H4 (cell line): ENCODE measurements at places on chromosomes 16 and 17. TPM values are rescaled to one million over a fixed set of nuclear protein-coding genes. Genes with fewer than 3 reads are reported as not detected.

C1QTNF1 gene
- 0.56 and 2.6 TPM in 2 replicates for total RNA-seq

DNA sequence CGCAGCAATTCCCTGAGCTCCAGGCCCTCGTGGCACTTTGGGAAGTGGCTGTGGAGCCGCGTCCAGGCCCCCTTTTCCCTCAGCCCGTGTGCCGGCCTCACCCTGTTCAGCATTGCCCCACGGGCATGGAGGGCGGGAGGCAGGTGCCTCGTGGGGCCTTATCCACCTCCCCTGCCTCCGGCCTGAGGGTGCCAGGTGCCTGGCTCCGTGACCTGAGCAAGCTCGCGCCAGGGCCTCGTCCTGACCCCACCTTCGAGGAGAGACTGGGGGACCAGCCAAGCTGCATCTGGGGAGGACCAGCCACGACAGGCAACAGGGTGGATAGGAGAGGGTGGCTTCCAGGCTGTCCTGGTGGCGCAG, 27.0 kb upstream of the AATK start:
- no peak for DNase-seq

DNA sequence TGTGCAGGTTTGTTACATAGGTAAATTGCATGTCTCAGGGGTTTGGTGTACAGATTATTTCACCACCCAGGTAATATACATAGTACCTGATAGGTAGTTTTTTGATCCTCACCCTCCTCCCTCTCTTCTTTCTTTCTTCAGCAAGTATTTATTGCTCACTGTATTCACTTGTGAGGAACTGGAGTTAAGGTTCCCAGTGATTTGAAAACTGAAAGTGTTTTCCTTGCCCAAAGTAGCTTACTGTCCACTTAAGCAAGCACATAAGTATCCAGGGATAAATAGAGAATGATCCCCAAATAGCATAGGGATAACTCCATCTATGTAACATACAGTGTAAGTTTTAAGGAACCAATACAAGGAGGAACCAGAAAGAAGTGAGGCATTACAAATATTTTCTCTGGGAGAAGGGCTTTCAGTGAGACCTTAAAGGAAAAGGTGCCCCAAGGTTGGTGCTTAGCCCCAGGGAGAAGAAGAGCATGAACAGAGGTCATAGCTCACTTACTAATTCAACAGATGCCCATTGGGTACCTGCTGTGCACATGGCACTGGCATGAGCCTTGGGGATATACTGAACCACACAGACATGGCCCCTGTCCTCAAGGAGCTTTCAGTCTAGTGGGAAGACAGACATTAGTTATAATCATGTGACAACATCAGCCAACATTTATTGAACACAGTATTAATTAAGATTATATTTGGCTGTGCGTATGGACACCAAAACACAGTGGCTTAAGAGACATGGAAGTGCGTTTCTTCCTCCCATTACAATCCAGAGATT, 17.0 kb downstream of the MYL4 start:
- no peak for DNase-seq

DBNDD1 gene
- total RNA-seq: 8.7 and 11.7 TPM in 2 replicates

DNA sequence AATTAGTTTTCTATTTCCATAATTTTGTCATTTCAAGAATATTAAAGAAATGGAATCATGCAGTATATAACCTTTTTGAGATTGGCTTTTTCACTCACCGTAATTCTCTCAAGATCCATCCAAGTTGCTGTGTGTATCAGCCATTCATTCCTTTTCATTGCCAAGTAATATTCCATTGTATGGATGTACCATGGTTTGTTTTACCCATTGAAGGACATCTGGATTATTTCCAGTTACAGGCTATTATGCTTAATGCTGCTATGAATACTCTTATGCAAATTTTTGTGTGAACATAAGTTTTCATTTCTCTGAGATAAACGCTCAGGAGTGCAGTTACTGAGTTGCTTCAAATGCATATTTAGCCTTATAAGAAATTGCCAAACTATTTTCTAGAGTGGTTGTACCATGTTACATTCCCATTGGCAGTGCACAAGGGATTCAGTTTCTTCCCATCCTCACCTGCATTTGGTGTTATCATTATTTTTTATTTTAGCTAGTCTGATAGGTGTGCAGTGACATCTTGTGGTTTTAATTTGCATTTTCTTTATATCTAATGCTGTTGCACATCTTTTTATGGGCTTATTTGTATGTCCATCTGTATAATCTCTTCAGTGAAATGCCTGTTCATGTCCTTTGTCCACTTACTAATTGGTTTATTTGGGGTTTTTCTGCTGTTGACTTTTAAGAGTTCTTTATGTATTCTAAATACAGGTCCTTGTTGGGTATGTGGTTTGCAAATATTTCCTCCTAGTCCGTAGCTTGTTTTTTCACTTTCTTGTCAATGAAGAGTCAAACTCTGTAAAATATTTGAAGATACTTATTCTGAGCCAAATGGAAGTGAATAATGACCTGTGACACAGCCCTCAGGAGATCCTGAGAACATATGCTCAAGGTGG, 32.7 kb downstream of the BMERB1 start:
- no peak for DNase-seq

GRCh38 chr17:69287168-69287567, 39.8 kb downstream of the ABCA5 start:
- DNase-seq: no peak
